Fibroblast of upper back skin (primary cell): ENCODE measurements at places on chromosomes 2 and 18.

- DNase-seq = no peak
Observed at GRCh38 chr2:235643680-235644511, 150.1 kb downstream of the AGAP1 start.

DNA sequence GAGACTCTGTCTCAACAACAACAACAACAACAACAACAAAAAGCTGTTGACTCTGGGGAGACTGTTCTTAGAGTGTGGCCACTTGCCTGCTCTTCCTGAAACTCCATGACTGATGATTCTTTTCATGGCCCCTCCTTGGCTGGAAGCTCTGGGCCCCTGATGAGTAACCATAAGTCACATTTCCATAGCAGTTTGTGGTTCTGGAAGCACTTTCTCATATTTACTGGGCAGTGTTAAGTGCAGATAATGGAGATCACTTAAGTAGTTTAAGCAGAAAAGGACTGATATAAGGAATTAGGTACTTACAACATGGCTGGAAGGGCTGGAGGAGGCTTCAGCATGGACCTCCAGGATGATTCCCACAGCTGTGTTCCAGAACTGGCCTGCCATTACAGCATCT is 147.3 kb upstream of the DLX2 start:
- DNase-seq = peak; percentile 84

DNA sequence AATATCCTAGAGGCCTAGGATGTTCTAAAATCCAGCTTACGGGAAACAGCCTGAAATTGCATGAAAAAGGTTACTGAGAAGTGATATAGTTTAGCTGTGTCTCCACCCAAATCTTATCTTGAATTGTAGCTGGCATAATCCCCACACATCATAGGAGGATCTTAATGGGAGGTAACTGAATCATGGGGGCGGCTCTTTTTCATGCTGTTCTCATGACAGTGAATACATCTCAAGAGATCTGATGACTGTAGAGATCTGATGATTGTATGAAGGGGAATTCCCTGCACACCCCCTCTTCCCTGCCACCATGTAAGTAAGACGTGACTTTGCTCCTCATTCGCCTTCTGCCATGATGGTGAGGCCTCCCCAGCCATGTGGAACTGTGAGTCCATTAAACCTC is 385.6 kb upstream of the ID2 start:
- DNase-seq = no peak

GRCh38 chr2:1600191-1601066 is 143.9 kb downstream of the PXDN start:
- no peak for DNase-seq

- peak; percentile 80 for DNase-seq
Observed at GRCh38 chr2:12493031-12493513, 223.7 kb upstream of the TRIB2 start.

DNA sequence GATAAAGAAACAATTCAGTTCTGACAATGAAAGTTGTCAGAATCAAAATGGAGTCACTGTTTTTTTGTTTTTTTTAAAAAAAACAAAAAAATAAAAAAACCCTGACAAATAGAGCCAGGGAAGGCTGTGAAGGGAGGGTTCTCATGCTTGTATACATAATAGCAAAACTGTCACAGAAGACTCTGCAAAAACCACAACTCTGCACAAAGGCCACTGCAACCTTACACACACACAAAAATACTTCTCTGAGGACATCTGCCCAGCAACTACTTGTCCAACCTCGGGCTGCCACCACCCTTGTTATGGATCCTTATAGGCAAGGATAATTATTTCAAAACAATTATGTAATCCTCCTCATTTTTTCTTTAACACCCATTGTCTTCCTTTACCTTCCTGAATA is 41.9 kb upstream of the C2orf66 start:
- no peak for DNase-seq

DNA sequence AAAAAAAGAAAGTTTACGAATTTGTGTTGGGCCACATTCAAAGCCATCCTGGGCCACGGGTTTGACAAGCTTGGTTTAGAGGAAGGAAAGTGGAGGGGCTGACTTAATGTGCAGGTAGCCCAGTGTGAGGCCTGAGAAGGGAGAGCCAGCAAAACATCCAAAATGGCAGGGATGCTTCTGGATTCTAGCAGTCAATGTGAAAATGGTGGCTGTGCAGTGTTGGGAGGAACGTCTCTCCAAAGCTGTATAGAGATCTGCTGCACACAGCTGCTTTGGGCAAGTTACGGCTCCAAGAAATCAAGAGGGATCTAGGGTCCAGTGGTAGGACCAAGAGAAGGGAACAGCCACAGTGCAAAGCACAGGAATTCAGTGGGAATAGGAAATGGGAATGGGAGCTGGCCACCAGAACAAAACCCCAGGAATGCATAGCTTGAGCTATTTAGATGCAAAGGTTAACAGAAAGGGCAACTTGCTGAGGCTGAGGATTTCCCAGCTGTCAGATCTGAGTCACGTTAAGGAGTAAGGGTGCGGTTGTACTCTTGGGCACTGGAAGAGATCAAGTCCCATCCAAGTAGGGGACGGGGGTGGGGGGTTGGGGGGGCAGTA is 70.6 kb downstream of the B3GNT2 start:
- DNase-seq = peak; percentile 85

GRCh38 chr18:5294457-5295230 is 882 bp downstream of the ZBTB14 start:
- no peak for DNase-seq

DNA sequence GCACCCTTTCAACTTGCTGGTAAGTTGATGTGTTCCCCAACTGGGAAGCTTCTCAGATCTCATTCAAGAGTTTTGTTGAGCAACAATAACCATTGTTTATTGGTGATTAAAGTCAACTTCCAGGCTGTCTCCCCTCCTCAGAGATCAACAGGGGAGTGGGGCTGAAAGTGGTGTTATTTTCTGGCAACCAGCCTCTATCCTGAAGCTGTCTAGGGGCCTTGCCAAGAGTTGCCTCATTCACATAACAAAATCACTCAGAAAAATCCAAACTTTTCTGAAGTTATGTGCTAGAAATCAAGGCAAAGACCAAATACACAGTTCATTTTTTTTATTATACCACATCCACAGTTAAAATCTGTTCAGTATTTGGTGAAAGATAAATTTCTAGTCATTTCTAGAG is 788.4 kb downstream of the LRRTM4 start:
- no peak for DNase-seq

GRCh38 chr2:218897394-218898108 is 16.9 kb downstream of the WNT10A start:
- no peak for DNase-seq

DNA sequence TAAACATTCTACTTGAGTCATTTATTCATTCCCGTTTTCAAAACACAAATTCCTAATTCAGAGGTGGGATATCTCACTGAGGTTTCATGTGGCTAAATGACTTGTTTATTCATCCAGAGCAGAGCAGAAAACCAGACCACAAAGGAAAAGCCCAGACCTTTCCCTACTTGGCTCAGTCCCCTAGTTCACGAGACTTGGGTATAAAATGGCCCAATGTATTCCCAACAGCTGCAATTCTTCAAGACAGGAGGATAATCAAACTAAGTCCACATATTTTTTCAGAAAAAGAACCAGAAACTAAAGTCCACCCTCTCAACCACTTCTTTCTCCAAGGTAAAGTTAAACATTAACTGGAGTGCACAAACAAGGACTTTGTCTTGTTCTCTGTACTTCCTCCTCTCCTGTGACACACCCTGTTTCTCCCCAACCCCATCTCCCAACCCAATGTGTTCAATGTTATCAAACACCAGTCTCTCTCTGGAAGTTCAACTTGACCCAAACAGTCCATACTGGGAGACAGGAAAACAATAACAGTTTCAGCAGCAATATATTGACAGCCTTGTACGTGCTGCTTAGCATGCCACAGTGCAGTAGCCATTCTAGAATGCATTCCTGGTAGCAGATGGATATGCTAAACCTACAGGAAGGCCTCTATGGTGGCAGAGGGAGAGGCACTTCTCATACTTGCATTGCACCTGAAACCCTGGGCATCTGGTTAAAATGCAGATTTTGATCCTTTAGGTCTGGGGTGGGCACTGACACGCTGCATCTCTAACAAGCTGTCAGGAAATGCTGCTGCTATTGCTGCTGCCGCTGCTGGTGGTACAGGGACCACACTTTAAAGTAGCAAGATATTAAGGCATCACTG is 110.7 kb downstream of the INO80D start:
- no peak for DNase-seq

GRCh38 chr18:2351126-2351850 is 220.0 kb downstream of the METTL4 start:
- DNase-seq = no peak

GRCh38 chr18:35409911-35410310 is 32.8 kb upstream of the ZNF396 start:
- no peak for DNase-seq

- DNase-seq = no peak
Observed at GRCh38 chr2:206869824-206870495, 69.4 kb upstream of the CPO start.

DNA sequence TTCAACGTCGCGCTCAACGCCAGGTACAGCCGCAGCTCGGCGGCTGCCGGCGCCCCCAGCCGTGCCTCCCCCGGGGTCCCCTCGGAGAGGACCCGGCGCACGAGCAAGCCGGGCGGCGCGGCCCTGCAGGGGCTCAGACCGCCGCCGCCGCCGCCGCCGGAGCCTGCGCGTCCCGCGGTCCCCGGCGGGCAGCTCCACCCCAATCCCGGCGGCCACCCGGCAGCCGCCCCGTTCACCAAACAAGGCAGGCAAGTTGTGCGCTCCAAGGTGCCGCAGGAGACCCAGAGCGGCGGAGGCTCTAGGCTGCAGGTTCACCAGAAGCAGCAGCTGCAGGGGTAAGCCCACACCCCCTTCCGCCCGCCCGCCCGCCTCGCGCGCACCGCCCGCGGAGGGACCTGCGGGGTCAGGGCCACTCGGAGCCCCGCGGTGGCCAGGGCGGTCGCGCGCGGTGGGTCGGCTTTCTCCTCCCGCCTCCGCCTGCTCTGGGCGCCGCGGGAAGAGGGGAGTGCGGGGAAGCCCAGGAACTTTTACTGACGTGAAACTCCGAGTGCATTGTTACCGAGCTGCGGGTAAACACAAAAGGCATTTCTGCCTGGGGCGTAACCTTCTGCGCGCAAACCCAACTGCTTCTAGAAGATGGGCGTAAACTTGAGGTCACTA is 861 bp downstream of the LTBP1 start:
- peak; percentile 7 for DNase-seq

DNA sequence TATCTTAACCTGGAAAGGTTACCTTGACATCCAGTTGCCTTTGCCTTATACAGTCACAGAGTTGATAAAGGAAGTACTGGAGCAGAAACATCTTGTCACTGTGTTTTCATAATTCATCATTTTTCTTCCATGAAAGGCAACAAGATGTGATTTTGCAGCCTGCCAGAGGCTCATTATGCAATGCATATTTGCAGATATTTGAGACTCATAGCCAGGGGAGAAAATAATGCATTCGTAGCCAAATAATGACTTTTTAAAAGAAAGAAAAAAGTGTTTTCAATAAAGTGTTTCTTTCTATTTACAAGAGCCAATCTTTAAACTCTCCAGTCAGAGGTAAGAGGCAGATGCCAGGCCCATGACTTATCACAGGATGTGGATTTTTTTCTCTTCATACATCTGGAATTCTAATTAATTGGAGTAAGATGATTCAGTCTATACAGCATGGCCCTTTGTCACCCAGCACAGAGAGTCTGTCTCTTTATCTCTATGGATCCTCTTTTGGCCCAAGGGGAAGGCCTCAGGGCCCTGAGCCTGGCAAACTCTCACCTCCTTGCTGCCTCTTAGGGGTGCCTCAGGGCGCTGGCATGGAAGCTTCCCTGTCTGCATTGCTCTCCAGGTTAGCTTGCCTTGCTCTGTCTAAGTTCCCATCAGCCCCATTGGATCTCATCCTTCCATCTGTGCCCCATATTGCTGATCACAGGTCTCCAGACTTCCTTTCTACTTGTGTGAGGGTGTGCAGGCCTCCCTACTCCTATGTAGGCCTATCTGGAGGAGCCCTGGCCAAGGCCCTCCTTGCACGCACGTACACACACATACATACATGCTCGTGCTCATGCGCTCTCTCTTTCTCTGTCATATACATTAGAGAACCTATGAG is 247.7 kb downstream of the TPGS2 start:
- DNase-seq = peak; percentile 87

DNA sequence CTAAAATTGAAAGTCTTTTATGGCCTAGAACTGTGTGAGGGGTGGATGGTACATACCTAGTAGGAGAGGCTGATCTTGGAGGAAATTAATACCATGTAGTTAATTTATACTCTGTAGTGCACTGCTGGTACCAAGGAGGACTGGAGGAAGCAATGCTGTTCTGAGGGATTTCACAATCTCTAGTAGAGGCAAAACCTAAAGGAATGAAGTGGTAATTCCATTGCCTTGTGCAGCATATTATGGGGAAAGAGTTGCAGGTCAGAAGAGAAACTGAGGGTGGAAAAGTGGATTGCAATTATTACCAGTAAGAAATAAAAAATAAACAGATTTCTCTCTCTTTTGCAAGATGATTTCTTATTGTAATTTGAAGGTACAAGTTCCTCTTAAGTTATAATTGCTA is 2.2 kb downstream of the ABI2 start:
- DNase-seq = peak; percentile 45

DNA sequence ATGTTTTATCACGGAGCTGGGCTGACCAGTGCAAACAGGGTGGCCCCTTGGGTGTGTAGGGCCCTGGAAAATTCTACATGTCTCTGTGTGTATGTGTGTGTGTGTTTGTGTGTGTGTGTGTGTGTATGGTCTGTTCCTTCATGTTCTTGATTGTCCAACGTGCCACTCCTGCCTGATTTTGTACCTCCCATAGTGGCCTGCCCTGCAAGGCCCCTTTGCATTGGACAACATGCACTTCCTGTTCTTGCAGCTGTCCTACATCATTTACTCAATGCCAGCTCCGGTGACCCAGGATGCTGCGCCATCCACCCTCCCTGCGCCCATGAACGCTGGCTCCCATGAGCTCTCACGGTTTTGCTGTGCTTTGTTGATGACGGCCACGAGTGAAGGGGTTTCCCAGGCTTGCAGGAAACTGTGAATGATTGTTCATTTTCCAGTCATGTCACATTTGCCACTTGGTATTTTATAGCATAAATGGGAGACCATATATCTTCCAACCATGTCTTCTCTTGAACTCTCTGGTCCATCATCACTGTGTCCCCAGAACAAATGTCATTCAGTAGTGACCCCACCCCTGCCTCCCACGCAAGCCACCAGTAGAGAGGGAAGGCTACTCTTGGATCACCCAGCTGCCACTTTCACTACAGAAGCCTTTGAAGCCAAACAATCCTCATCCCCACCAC is 69.7 kb upstream of the NCK2 start:
- no peak for DNase-seq

DNA sequence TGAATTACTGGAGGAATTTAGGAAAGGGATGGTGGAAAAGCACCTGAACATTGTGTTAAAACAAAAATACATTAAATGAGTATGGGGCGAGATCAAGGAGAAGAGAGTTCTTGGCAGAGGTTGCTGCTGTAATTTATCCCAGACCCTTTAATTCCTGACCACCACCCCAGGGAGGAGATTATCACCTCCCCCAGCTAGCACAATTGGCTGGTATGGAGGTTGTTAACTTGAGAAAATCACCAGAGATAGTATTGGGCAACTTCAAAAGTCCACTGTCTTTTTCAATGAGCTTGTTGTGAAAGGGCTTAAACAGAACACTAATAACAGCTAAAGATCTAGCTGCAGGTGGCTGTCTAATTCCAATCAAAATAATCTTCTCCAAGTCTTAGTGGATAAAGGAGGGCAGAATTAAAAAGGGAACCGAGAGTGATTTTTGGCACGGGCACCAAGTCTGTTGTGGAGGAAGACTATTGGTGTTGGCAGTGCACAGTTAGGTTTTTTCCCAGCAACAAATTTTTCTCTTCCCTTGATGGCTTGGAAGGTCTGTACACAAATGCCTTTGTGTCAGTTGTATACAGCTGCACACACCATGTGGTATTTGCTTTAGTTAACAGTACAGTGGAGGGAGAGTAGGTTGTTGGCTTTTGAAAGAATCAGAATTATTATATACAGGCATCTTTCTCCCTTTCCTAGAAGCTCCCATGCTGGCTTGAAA is 289.5 kb downstream of the SLC4A3 start:
- DNase-seq = no peak
